ENCODE measurements at places on chromosomes 3 and 15. TPM values are rescaled to one million over a fixed set of nuclear protein-coding genes. Genes with fewer than 3 reads are reported as not detected.
A peak's percentile ranks its signal among the peaks of the same experiment; 100 is the strongest.

The FRMD4B gene
- not detected for total RNA-seq

The AADACL2 gene
- total RNA-seq = not detected

DNA sequence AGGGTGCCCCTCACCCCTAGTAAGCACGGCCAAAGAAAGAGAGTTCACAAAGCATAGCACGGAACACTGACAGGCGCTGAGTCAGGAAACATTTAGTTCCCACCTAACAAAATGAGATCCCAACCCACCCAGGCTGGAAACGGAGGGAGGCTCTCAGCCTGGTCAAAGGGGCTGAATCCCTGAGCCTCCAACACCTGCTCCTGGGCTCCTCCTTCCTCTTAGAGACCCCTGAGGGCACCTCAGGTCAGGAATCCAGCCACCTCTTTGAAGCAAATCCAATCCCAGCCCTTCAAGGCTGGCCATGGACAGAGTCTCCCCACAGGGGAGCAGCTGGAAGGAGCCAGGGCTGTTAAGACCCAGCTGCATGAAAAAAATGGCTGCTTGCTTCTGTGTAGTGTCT is 154.4 kb upstream of the HES1 start:
- no peak for DNase-seq

- DNase-seq = no peak
Measured at GRCh38 chr3:37605572-37606153, 256.0 kb upstream of the CTDSPL start.

- DNase-seq = no peak
Measured at GRCh38 chr3:129586746-129587430, 19.6 kb downstream of the PLXND1 start.

The TMEM266 gene
- total RNA-seq = 0.16 TPM

GRCh38 chr15:92634671-92635201 is 20.8 kb downstream of the FAM174B start:
- DNase-seq = no peak

- DNase-seq = no peak
Measured at GRCh38 chr15:71237456-71238188, 122.4 kb downstream of the THSD4 start.

DNA sequence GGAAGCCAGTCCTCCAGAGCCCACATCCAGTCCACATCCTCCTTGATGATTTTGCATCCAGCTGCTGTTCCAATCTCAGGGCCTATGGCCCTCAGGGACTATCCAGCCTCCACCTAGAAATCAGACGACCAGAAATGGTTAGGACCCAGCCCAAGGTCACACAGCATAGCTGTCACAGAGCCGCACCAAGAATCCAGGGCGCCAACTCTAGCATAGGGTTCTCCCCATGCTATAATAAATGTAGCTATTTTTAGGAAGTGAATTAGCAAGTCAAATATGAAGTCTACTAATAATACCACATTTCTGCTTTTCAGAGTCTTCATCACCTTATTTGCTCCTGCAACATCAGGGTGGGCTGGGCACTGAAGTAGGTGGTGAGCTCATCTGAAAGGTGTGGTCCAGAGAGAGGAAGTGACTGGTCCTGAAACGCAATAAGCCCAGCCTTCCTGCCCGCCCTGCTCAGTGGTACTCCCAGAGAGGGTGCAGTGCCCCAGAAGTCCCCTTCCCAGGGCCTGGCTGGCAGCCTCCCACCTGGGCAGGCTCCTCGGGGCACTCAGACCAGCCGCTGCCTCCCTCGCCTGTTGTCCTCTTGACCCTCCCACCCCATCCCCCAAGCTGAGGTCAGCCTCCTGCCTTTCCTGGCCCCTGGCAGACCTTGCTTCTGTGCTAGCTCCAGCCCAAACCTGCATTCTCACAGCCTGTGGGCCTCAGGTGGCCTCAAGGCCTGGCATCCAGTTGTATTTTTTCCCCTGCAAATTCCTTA is 17.6 kb upstream of the CYP11A1 start:
- peak; percentile 67 for DNase-seq

DNA sequence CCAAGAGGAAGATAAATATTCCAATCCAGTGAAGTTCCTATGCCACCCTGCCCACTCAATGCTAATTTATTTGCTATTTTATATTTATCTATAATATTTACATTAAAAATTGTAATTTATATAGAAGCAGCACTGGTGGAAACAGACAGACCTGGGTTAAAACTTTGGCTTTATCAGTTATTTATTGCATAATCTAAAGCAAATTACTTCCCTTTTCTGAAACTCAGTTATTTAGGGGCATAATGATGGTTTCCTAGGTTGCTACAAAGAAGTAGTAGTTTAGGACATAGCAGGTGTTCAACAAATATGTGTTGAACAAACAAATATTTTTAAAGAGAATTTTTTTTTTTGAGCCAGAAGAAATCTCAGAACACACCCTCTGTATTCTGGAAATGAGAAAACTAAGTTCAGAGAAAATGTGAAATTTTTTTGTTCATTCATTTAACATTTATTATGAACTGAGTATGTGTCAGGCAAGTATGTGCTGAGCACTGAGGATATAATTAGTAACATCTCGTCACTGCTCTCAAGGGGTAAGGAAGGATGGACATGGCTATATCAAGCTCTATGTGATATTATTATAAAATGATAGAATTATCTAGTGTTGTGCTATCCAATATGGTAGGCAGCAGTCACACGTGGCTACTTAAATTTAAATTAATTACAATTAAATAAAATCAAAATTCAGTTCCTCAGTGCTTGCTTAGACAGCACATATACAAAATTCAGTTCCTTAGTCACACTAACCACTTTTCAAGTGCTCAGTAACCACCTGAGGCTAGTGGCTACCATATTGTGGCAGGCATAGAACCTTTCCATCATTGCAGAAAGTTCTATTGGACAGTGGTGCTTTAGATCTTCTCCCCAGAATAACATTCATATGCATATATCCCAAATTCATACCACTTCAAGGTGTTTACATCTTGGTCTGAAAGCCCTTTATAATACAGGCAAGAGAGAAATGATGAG is 7.0 kb upstream of the UBE2Q2 start:
- no peak for DNase-seq

GRCh38 chr3:81040107-81040506 is 721.3 kb downstream of the GBE1 start:
- no peak for DNase-seq

The ADAMTSL3 gene
- total RNA-seq = not detected

DNA sequence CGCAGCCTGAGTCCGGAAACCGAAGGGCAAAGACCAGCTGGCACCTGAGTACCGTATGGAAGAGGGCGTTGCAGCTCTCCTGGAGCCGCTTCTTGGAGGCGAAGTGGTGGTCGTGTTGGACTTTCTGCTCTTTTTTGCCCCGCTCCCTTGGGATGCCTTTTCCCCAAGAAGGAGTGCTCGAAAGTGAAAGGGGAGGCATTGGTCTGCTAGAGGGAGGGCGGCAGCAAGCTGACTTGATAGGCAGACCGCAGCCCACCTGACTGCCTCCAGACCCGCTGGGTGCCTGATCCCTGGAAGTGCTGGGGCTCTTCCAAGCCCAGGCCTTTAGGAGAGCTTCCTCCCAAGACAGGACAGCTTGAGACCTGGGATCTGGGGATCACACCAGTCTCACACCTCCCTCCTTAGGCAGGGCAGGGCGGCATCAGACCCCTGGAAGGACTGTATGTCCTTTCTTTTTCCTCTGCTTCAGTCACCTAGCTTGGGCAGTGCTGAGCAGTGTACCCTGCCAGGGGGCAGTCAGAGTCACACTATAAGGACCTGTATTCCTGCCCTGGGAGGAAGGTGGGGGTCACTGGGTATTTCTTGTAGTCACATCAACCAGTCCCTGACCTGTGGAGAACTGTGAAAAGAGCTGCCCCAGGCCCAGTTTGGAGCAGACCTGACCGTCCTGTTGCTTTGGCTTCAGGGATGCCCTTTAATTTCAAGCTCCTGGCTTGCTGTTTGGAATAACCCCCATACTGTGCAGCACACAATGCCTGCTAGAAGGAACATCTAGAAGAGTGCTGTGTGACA is 2.1 kb downstream of the ACVR2B start:
- no peak for DNase-seq

The NPAP1 gene
- total RNA-seq = not detected

- no peak for DNase-seq
Measured at GRCh38 chr3:133443649-133444422, 44.0 kb downstream of the BFSP2 start.

DNA sequence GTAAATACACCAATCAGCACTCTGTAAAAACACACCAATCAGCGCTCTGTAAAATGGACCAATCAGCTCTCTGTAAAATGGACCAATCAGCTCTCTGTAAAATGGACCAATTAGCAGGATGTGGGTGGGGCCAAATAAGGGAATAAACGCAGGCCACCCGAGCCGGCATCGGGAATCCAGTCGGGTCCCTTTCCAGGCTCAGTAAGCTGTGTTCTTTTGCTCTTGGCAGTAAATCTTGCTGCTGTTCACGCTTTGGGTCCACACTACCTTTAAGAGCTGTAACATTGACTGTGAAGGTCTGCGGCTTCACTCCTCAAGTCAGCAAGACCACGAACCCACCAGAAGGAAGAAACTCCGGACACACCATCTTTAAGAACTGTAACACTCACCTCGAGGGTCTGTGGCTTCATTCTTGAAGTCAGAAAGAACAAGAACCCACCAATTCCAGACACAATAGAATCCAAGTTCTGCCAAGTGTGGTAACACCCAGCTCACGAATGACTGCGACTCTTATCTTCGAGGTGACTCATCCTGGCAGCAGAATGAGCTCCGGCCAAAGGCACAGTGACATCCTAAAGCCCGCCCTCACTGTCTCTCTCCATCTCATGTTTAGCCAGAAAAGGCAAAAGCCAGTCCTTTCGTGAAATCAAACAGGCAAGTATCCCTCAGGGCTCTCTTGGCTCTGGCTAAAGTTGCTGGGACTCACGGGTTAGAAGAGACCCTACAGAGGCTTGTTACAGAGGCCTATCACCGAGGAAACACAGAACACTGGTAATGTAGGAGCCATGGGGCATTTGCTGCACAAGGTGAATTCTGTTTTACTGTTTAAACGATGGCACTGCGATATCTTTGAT is 155.2 kb downstream of the FAM43A start:
- no peak for DNase-seq

GRCh38 chr3:8767256-8767666 is 2.2 kb downstream of the OXTR start:
- DNase-seq = no peak

DNA sequence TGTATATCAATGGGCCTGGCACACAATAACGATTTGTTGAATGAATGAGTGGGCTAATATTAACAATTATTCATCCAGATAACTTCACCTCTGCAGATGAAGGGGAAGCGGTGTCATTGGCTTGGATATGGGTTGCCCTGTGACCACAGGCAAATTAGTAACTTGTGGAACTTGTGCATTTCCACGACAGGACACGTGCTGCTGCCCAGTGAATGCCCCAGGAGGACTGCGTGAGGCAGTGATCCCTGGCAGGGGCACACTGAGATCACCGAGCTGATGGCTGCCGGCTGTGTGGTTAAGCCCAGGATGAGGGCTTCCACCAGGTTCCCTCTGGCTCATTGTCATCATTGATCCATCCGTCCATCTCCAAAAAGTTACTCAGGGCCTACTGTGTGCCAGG is 84.1 kb upstream of the HACD2 start:
- DNase-seq = no peak

DNA sequence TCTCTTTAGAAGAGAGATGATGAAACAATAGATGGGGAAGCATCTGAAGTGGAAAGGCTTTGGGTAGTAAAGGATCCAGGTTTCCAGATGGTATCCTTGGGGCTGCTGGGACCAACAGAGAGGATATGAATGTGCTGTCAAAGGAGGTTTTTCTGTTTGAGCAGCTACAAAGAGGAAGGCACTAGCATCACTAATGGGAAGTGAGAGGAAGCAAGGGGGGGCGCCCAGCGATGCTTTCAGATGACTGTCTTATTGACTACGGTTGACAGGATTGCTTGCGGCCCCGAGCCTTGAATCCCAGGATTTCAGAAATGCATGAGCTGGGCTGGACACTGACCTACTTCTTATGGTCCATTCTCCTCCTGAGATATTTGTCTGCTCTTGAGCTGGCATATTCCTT is 103.8 kb upstream of the GALNT15 start:
- DNase-seq = no peak

The FBXL2 gene
- total RNA-seq = not detected

The CRYGS gene
- 4.0 TPM for total RNA-seq

The CP gene
- total RNA-seq = not detected

DNA sequence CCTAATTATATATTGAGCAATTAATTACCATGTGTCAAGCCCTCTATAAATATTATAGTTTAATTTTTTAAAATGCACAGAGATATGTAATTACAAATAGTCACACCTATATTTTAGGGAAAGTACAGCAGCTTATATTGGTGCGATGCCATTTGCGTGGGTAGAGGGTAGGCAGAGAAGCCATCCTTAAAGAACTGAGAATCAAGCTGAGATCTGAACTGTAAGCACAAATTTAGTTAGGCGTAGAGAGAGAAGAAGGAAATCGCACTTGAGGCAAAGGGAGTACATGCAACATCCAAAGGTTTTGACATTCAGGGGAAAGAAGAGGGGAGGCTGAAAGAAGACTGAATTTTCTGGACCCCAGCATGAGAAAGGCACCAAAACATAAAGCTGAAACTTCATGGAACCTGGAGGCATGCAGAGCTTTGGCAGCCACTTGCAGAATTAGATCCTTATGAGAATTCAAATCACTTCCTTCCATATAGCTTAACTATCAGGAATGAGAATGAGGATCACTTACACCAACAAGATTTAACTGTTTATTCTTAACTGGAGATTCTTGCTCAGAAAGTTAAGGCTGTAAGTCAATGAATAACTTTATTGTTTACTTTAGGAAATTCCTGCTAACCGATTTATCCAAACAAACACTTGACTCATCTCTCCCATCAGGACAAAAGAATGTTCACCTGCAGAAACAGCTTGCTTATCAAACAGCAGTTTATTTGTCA is 114.3 kb downstream of the TGFBR2 start:
- DNase-seq = no peak

The ANKRD34C gene
- not detected for total RNA-seq

GRCh38 chr3:2860626-2861025 is 249.5 kb downstream of the IL5RA start:
- DNase-seq = no peak

DNA sequence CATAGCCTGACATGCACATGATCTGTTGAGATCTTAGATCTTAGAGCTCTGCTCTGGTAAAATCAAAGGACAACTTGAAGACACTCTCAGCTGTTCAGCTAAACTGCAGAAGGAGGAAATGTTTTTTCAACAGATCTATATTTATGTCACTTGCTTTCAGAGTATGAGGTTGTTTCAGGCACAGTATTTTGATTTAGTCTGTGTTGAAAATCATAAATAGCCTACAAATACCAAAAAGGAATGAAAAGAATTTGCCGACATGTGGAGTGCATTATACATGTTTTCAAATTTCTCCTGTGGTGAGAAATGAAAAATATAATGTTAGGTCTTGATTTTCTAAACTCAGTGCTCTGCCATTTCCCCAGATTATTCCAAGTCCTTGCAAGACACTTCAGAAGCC is 1118.4 kb downstream of the TBL1XR1 start:
- no peak for DNase-seq

GRCh38 chr3:22401499-22401898 is 650.5 kb upstream of the ZNF385D start:
- DNase-seq = no peak

GRCh38 chr3:41997702-41998550 is 36.0 kb upstream of the ULK4 start:
- no peak for DNase-seq

- DNase-seq = no peak
Measured at GRCh38 chr3:188243124-188243795, 89.3 kb downstream of the LPP start.

GRCh38 chr3:97579365-97579764 is 185.2 kb upstream of the ARL6 start:
- DNase-seq = no peak

The GUCA1C gene
- total RNA-seq = not detected

- no peak for DNase-seq
Measured at GRCh38 chr3:78659386-78659987, 1108.3 kb downstream of the ROBO1 start.

The CNTN3 gene
- not detected for total RNA-seq

Measured in activated B cell treated with CpG ODN at 0.5 μM for 24 hours (primary cell).